GM12878 (cell line): ENCODE measurements at places on chromosomes 6 and 20. TPM values are rescaled to one million over a fixed set of nuclear protein-coding genes. Genes with fewer than 3 reads are reported as not detected.

Gene MEP1A
- not detected in 2 replicates for total RNA-seq

Gene MLIP
- not detected in 2 replicates for total RNA-seq

Gene PRL
- 19.1 and 20.3 TPM in 2 replicates for total RNA-seq

Gene HRH3
- not detected in 2 replicates for total RNA-seq

Gene TRDN
- total RNA-seq = not detected in 2 replicates

Gene GMPR
- 0.67 and 1.1 TPM in 2 replicates for total RNA-seq

Gene MCHR2
- total RNA-seq = not detected in 2 replicates

Gene PLA2G7
- not detected in 2 replicates for total RNA-seq

Gene ABHD16B
- total RNA-seq = not detected in 2 replicates

Gene SAMD10
- 42.1 and 42.7 TPM in 2 replicates for total RNA-seq

Gene NRSN1
- total RNA-seq = not detected in 2 replicates
